ENCODE measurements at places on chromosomes 2 and 18.
A peak's percentile ranks its signal among the peaks of the same experiment; 100 is the strongest.

GRCh38 chr18:62522178-62522503 lies 684 bp upstream of the ZCCHC2 start:
- no peak for DNase-seq

- no peak for DNase-seq
Observed at GRCh38 chr18:57961876-57962505, 82.0 kb upstream of the NEDD4L start.

DNA sequence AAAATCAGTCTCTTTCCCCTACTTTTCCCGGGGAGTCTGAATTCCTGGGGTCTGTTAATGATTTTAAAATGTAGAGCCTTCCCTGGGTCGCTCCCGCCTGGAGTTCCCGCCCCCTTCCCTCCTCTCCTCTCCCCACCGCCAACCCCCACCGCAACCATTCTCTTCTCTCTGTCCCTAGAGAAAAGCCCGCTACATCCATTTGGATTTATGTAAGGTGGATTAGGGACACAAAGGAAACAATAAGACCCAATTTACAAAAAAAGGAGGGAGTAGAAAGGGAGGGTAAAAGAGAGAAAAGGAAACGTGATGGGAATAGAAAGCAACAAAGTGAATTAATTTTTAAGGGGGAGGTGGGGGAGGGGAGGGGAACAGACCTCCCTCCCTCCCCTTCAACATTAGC lies 2.2 kb downstream of the EPHA4 start:
- no peak for DNase-seq

GRCh38 chr2:36530983-36531354 lies 67.0 kb downstream of the FEZ2 start:
- DNase-seq = peak; percentile 64

- no peak for DNase-seq
Observed at GRCh38 chr2:98016908-98017670, 21.3 kb upstream of the TMEM131 start.

DNA sequence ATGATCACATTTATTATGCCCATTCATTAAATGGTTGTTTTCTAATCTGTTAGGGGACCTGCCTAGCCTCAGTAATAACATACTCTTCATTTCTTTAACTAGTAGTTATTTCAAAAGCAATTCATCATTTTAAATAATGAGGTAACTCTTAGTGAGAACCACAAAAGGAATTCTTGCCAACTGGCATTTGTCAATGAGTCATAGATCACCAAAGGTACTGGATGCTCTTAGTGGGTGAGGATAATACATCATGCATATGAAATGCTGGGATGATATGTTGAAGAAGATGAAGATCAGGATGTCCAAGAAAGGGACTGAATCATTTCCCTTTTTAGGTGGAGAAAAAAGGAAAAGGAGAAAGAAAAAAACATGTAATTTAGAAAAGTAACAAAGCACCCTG lies 826.2 kb upstream of the DDX18 start:
- no peak for DNase-seq

DNA sequence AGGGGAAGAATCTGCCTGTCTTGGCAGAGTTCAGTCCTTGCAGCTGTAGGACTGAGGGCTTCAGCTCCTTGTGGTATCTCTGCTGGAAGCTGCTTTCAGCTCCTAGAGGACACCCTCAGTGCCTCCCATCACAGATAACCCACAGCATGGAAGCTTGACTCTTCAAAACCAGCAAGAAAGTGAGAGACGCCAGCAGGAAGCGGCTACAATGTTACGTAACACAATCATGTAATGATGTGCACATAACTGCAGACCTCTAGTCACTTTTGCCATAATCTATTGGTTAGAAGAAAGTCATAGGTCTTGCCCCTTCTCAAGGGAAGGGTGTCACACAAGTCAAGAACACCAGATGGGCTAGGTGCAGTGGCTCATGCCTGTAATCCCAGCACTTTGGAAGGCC lies 69.1 kb upstream of the AFF3 start:
- no peak for DNase-seq

GRCh38 chr2:187230088-187230487 lies 218.0 kb downstream of the CALCRL start:
- no peak for DNase-seq

GRCh38 chr2:73103018-73103542 lies 9.7 kb downstream of the RAB11FIP5 start:
- no peak for DNase-seq

- DNase-seq = peak; percentile 48
Observed at GRCh38 chr2:212843409-212844199, 305.0 kb upstream of the ERBB4 start.

- no peak for DNase-seq
Observed at GRCh38 chr18:10604182-10604581, 78.4 kb downstream of the NAPG start.

GRCh38 chr2:180385601-180386201 lies 378.6 kb upstream of the CWC22 start:
- DNase-seq = peak; percentile 82

GRCh38 chr2:58768715-58769080 lies 527.6 kb upstream of the FANCL start:
- no peak for DNase-seq

- no peak for DNase-seq
Observed at GRCh38 chr2:181311837-181312236, 145.3 kb upstream of the ITGA4 start.

All from fibroblast of gingiva (primary cell).